ENCODE measurements at places on chromosomes 7 and 10. TPM values are rescaled to one million over a fixed set of nuclear protein-coding genes. Genes with fewer than 3 reads are reported as not detected.

DNA sequence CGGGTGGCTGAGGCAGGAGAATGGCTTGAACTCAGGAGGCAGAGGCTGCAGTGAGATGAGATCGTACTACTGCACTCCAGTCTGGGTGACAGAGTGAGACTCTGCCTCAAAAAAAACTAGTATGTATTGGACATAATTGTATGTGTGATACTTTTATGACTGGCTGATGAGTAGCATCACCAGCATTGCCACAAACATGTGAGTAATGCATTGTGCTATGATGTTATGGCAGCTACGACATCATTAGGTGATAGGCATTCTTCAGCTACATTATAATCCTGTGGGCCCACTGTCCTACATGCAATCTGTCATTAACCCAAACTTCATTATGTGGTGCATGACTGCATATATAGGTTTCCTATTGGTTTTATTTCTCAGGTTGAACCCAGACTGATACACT, 352.4 kb downstream of the GALNT17 start:
- no peak overlapping the region for H3K27ac ChIP-seq
- no peaks in the 10 kb centered on the region for H3K27me3 ChIP-seq
- DNase-seq = no peak
- no peaks in the 10 kb centered on the region for H3K36me3 ChIP-seq

GRCh38 chr7:66507764-66508296, 120.9 kb upstream of the KCTD7 start:
- no peaks in the 10 kb centered on the region for H3K36me3 ChIP-seq
- H3K4me3 ChIP-seq = no peak overlapping the region
- H3K4me1 ChIP-seq = no peaks in the 10 kb centered on the region
- no peak overlapping the region for H3K27ac ChIP-seq
- no peak for DNase-seq

DNA sequence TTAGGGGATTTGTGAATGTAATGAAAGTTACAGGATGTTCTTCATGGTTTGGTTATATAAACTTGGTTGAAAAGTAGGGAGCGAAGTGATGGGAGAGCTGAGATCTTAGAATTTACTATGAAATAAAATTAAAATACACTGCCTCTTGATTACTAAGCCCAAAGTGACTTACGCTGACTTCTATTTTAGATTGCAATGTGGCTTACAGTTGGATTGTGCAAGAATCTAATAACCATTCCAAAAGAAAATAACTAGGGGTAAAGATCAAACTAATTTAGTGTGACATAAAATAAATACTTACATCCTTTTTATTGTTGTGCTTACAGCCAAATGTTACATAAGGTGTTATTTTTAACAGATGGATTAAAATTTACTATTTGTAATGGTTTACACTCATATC, 15.3 kb downstream of the WNT16 start:
- no peak for DNase-seq
- no peak overlapping the region for H3K4me3 ChIP-seq
- no peaks in the 10 kb centered on the region for H3K27me3 ChIP-seq

DNA sequence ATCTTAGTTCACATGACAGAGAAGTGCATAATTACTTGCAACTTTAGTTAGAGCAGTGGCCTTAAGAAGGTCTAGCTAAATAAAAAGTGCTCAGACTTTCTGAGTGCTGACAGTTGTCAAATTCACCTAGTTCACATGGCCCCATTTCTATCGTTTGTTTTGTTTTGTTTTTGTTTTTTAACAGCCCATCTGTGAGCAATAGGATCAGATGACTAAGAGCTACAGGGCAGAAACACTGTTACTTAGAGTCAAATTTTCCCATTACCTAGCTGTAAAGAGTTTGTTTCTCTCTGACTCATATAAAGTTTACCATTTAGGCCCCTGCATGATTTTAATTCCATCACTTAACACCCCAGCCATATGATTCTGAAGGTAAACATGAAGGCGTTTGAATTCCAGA, 18.8 kb downstream of the CAV1 start:
- H3K4me1 ChIP-seq = peaks cover 80% of the 10 kb centered on the region
- peaks cover 35% of the 10 kb centered on the region for H3K36me3 ChIP-seq
- peak overlapping the region; percentile 82 for H3K27ac ChIP-seq
- H3K27me3 ChIP-seq = no peaks in the 10 kb centered on the region

DNA sequence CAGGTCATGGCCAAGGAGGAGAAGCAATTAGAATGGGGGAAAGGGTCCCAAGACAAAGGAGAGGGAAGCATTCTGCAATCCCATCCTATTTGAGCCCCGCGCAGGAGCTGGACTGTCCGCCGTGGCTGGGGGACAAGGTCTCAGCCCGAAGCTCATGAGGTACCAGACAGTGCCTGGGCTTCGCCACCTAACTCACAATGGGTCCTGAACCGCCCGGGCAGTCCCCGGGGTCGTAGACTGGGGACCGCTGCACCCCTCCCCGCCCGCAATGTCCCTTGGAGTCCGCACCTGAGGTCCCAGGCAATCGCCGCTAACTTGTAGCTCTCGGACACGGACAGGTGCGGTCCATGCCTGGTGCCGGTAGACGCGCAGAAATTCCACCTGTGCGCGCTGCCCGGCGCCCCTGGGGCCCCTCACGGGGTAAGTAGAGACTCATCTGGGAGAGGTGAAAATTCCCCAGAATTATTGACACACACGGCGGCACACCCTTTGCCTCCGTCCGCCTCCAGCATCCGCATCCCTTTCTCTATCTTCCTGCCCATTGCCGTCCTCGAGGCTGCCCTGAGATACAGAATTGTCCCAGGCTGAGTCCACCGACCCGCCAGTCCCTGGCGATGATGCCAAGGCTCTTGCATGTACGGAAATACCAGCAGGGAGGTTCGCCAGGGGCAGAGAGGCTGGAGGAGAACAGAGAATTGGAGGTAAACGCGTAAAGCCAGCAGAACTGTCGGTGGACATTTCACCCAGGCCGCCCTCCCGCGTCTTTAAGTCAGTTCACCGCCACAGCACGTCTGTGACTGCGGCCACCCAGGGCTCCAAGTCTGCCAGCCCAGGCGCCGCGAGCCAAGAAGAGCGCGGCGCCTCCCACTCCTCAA, 1.8 kb downstream of the CHRM2 start:
- H3K27ac ChIP-seq = no peak overlapping the region
- H3K36me3 ChIP-seq = no peaks in the 10 kb centered on the region
- no peaks in the 10 kb centered on the region for H3K4me1 ChIP-seq
- H3K27me3 ChIP-seq = peaks cover 2% of the 10 kb centered on the region

- no peaks in the 10 kb centered on the region for H3K36me3 ChIP-seq
- H3K4me3 ChIP-seq = no peak overlapping the region
- H3K27me3 ChIP-seq = no peaks in the 10 kb centered on the region
Observed at GRCh38 chr7:40923626-40924025, 779.3 kb downstream of the INHBA start.

- H3K27me3 ChIP-seq = no peaks in the 10 kb centered on the region
- H3K27ac ChIP-seq = no peak overlapping the region
- peaks cover 15% of the 10 kb centered on the region for H3K4me1 ChIP-seq
- DNase-seq = no peak
Observed at GRCh38 chr7:28174901-28175661, 5.5 kb downstream of the JAZF1 start.

DNA sequence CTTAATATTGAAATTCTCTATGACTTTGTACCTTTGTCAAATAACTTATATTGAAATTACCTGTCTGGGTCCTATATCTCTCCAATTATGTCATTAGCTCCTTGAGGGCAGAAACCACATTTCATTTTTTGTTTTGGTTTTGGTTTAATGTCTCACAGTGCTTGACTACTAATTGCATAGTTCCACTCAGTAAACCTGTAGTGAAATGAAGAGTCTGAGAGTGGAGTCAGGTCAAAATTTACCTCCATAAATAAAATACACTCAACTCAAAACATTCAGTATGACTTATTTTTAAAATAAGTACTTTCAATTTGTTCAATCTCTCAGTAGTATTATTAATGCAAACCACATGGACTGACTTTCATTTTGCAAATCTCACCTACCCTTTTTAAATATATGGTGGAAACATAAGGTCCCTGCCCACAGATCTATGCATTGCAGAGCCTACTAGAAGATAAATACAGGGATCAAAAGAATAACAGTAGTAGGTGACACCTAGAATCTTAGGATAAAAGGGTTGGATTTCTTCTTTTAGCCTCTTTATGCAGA, 32.5 kb downstream of the PDE1C start:
- H3K4me3 ChIP-seq = no peak overlapping the region
- H3K36me3 ChIP-seq = no peaks in the 10 kb centered on the region
- DNase-seq = no peak
- H3K4me1 ChIP-seq = no peaks in the 10 kb centered on the region

DNA sequence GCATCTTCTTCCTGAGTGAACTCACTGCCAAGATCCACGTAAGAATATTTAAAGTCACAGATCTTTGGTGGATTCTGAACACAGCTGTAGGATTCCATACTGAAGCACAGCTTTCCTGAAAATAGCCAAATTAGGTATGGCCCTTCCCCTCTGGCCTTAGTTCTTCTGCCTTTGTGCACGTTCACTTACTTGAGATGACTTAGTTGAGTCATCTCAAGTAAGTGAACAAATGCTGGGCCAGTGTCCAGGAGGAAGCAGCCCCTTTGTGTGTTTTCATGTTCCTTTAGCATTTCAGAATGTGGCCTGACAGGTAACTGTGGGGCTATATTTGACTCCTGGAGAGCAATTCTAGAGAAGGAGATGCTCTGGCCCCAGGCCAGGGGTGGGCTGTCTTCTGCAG, 51.5 kb downstream of the CCNY start:
- no peak for DNase-seq
- no peaks in the 10 kb centered on the region for H3K4me1 ChIP-seq
- H3K36me3 ChIP-seq = no peaks in the 10 kb centered on the region
- H3K4me3 ChIP-seq = no peak overlapping the region
- H3K27me3 ChIP-seq = no peaks in the 10 kb centered on the region

GRCh38 chr10:62626817-62627216, 177.7 kb upstream of the ADO start:
- no peak overlapping the region for H3K27ac ChIP-seq
- H3K36me3 ChIP-seq = no peaks in the 10 kb centered on the region
- no peaks in the 10 kb centered on the region for H3K27me3 ChIP-seq
- no peak overlapping the region for H3K4me3 ChIP-seq

DNA sequence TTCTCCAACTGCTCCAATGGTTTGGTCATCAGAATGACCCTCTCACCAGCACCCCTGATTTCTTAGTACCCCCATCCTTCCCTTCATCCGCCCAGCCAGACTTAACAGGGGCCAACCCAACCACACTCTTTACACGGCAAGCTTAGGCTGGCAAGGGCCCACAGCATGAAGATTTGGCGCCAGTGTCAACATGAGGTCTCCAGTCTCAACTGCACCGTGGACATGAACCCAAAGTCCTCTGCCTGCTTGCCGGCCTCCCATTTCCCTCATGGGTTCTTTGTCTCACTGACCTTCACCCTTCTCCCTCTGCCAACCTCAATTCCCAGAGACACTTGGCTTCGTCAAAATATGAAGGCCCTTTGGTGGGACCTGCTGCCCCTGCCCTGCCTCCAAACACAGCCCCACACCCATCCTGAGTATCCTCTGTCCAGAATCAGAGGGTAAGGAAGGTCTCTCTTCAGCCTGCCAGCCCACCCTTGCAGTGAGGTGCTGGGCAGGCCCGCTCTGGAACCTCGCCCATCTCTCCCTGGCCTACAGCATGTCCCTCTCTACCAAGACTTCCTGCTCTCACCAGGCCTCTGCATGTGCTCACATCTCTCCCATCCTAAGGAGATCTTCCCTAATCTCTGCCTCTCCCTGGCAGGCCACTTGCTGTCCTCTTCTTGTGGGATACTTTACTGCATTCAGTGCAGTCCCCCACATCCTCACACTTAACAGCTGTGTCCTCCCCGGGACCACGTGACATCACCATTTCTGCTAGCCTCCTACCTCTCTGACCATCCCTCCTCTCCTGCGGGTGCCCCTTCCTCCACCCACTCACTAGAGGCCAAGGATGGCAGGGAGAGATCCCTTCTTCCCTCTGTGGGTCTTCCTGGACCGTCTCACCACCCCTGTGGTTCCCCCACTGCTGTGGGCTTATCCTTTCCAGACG, 91.7 kb upstream of the ZMIZ1 start:
- H3K36me3 ChIP-seq = no peaks in the 10 kb centered on the region
- H3K4me1 ChIP-seq = peaks cover 24% of the 10 kb centered on the region
- H3K27me3 ChIP-seq = no peaks in the 10 kb centered on the region
- DNase-seq = no peak

GRCh38 chr10:24086296-24087086, 122.4 kb upstream of the KIAA1217 start:
- H3K27ac ChIP-seq = no peak overlapping the region
- H3K36me3 ChIP-seq = no peaks in the 10 kb centered on the region
- no peak for DNase-seq
- H3K27me3 ChIP-seq = no peaks in the 10 kb centered on the region
- no peaks in the 10 kb centered on the region for H3K4me1 ChIP-seq

DNA sequence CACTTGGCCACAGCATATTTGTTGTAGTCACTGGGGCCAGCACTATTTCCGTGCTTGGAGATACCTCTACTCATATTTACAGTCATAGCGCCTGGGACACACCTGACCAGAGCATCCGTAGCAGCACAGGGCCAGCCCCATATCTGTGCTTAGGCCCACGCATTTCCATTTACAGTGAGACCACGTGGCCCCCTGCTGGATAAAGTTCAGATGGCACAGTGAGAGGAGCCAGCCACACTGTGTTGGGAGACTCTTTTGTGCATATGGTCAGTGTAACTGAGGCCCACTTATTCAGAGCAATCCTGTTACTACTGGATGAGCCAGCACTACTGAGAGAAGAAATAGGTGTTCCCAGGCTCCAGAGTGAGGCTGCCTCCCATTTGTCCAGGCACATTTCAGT, 455.3 kb downstream of the REEP3 start:
- DNase-seq = peak; percentile 10
- H3K4me1 ChIP-seq = no peaks in the 10 kb centered on the region
- no peaks in the 10 kb centered on the region for H3K36me3 ChIP-seq
- H3K27ac ChIP-seq = no peak overlapping the region

- no peak overlapping the region for H3K27ac ChIP-seq
- H3K36me3 ChIP-seq = no peaks in the 10 kb centered on the region
- DNase-seq = no peak
- H3K4me1 ChIP-seq = no peaks in the 10 kb centered on the region
- no peak overlapping the region for H3K4me3 ChIP-seq
- H3K27me3 ChIP-seq = peaks cover 12% of the 10 kb centered on the region
Observed at GRCh38 chr7:96346293-96346953, 24.5 kb upstream of the SLC25A13 start.

Gene PIP
- not detected for total RNA-seq
